ENCODE measurements at places on chromosomes 6 and 20.

DNA sequence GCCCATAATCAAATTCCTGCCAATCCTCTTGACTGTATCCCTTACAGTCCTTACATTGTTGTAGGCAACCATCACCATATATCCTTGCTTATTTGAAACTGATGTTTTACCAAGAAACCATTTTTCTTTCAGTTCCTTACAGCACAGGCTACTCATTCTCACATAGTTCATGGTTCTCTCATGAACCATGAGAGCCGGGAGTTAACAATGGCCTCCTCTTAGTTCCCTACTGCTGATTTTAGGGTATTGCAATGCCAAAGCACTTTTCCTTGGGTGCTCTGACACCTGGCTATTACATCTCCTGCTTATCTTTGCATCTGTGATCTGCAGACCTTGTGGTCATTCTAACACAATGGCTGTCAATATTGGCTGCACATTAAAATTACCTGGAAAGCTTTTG lies 133.4 kb downstream of the MYB start:
- no peak for DNase-seq

- DNase-seq, result no peak
Measured at GRCh38 chr20:33262658-33263065, 20.4 kb upstream of the BPIFB1 start.

DNA sequence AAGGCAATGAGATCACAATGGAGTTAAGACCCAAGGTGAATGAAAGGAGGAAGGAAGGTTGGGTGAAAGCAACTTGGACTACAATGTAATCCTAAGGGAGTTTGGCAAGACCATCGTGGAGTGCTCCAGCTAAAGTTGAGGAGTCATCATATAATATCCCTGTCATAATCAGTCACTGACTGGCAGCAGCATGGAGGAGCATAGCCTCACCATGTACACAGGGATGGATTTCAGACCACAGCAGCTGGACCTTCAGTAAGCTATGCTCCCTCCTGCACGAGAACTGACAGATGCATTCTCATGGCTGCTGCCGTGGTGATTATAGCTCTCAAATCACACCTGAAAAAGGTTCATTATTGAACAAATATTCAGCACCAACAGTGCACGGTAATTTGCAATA lies 43.0 kb downstream of the GOPC start:
- no peak for DNase-seq

DNA sequence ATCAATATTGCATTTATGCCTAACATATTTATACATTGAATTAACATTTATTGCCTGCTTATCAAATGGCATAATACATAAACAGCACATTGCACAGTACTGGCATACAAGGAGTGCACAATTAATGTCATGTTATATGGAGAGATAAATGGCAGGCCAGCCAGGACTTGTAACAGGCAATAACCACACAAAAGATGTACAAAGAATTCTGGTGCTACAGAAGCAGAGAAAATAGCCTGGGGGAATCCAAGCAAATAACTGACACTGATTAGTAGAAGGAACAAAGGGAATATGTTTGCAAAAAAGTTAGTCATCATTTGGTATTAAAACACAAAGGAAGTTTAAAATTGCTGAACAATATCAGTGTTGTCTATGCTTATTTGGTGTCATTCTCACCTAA lies 27.3 kb downstream of the COL21A1 start:
- DNase-seq, result no peak

DNA sequence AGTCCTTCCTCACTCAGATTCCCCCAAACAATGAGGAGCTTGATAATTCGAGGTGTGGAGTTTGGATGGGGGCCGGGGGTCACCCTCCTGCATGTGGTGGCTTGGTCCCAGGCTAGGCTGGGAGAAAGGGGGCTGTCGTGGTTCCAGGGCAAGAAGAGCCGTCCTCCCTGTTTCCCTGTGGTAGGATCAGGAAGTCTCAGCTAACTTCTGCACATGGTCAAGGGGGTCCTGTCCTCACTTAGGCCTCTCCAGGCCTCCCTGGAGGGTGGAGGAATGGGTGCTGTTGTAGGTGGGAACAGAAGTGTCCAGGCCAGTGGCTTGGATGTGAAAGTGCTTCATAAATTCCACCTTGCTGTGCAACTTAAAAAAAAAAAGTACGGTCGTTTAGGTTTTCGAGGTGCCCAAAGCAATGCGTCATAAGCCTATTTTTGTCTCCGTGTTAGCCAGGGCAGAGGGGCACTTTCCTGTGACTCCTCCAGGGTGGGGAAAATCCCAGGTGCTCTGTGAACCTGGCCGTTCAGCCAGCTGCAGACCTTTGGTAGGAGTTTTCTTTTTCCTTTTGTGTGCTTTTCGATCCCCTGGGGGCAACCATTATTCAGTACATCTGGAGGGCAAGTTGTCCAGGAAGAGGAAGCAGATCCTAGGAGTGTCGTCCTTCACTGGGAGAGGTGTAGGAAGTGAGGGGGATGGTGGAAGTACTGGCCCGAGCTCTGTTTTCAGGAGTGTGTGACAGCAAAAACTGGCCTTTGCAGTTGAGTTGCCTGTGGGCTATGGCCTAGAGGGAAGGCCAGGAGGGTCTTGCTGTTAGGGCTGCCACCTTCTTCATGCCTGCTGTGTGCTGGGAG lies 9.6 kb downstream of the IGF2R start:
- DNase-seq, result no peak

DNA sequence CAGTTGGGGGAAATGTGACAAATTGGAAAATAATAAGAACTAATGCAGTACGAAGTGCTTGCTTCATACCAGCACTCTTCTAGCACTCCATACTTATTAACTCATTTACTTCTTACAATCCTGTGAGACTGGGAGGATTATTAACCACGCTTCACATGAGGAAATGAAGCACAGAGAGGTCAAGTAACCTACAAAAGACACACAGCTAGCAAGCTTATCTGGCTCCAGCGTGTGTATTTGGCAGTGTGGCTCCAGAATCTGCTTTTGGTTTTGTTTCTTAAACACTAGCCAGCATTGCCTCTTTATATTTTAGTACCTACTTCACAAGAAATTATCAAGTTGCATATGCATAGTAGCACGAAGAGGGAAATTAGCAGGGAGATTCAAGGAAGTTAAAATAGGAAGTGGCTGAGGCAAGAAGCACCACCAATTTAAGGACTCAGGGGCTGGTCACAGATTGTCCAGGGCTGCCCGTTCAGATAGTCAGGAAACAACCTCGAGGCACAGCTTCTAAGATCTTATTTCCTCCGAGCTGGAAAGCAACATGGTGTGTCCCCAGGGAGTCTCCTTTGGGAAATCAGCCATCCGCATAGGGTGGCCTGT lies 302.7 kb upstream of the PRDM1 start:
- DNase-seq, result no peak

DNA sequence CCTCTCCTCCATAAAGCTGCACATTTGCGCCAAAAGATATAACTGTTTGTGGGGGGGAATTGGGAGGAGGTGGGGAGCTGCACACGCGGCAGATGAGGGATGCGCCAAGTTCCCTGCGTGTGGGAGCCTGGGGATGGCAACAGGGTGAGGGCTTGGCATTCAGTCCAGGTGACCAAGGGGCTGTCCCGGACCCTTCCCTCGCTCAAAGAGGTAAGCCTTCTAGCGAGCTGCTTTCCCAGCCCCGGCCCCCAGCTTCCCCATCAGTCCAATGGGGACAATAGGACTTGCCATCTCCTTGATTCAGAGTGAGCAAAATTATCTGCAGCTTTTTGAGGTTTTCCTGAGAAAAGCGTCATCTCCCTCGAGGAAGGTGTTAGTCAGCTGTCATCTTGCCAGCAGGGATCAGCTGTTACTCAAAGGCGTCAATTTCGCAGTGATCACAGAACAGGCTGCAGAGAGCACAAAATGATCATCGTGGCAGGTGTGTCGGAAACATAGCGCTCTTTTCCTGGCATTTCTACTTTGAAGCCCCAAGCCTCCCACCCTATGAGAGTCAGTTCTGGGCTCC lies 21.3 kb downstream of the ZNF831 start:
- DNase-seq, result no peak

DNA sequence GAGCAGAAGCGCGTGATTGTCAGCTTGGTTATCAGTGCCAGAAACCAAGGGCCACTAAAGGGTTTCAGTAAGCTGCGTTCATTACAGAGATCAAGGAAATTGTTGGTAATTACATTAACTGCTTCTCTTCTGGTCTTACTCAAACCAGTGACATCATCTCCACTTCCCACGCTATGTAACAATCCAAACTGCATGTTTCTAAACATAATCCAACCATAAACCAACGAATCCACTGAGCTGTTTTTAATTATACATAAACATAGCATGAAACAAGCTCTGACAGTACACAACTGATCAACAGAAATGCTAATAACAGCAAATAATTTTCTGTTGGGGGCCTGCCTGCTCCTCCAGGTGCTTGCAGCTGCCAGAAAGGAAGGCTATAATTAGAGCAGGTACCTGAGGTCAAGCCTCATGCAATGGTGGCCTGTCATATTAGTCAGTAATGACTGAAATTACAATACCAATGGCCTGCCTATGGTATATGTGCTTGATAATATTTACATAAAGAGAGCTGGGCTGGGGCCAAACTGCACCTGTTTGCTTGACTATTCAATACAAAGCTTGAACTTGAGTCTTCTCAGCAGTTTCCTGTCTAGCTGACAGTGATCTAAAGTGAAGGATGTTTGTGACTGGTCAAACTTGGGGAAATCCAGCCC lies 40.1 kb downstream of the ILRUN start:
- no peak for DNase-seq

DNA sequence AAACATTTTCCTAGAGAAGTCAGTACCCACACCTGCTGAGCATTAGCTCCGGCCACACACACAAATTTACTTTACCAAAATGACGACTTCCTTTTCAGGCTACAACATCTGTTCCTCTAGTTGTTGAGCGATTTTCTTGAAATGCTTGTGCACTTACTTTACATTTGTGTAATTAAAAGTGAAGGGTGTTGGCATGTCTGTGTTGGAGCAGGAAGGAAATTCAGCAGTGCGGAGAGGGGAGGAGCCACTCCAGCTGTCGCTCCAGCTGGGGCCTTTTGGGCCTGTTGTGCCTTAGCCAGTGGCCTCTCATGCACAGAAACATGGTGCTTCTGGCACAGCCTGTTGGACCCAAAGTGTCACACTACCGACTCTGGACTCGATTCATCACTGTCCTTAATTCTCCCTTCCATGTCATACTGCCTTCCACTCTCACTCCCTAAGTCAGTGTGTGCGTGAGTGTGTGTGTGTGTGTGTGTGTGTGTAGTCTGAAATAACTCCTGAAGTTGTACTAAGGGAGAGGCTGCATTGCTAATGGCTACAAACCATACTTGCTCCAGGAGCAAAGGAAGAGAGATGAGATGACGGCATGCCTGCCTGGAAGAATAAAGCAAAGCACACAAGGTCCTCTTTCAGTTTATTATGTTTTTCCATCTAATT lies 191.8 kb upstream of the ARG1 start:
- DNase-seq, result no peak

DNA sequence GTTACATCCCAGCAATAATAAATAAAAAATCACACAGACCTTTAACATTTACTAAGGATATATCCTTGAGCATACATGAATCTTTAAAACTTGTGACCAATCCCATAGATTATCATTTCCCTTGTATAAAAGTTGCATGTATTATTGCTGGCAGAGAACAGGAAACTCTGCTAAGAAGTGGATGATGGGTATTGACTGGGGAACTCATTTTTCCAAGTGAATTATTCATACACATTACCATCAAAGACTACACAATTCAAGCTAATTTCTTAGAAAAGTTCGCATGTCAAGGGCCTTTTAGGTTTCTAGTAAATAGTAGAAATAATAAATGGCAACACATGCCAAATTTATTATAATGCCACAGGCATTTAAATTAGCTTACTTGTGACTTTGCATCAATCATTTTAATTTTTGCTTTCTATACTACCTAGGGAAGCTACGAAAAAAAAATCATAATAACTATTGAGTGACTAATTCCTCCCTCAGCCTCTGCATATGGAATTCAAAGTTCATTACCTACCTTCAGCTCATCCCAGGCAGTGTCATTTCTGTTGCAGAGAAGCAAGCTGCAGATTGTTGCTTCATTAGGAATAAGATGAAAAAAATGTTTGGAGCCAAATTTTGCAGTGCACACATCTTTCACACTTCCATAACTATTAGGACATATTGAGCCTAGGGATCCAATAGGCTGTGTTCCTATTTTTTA lies 25.8 kb downstream of the MKKS start:
- DNase-seq, result no peak

- DNase-seq, result no peak
Measured at GRCh38 chr6:160027931-160028330, 59.0 kb downstream of the IGF2R start.

DNA sequence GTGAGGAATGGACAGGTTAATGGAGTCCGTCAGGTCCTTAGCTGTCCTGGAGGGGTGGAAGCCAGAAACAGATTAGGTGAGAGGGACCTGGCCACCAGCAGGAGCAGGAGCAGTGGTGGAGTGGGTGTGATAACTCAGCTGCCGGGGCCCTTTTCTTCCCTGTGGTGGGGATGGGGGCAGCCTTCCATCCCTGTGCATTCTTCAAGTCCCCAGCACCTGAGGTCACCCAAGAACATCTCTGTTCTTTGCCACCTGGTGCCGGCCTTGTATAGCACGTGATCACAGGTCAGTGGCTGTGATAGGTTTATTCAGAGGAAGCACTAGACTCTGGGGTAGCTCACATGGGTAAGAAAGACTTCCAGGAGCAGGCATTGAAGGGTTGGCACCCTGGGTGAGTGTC lies 16.6 kb downstream of the ERGIC3 start:
- DNase-seq, result no peak

- DNase-seq, result no peak
Measured at GRCh38 chr6:125354649-125355048, 52.9 kb upstream of the HDDC2 start.

- no peak for DNase-seq
Measured at GRCh38 chr6:129586815-129587214, 123.2 kb downstream of the ARHGAP18 start.

- DNase-seq, result no peak
Measured at GRCh38 chr20:21513181-21513663, 642 bp downstream of the NKX2-2 start.

- no peak for DNase-seq
Measured at GRCh38 chr20:21225215-21225947, 77.8 kb upstream of the XRN2 start.

DNA sequence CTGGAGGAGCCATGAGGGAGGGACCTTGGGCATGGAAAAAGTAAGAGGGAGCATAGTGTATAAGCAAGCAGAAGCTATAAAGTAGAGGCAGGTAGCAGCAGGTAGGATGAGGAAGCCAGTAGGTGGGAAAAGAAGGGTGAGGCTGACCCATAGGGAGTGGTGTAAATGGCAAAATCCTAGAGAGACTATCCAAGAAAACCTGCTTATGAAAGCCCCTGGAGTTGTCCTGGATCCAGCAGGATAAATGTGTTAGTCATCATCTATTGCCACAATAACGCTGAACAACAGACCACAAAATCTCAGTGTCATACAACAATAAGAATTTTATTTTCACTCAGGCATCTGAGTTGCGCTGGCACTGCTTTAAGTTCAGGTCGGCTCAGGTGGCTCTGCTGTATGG lies 30.2 kb downstream of the CHD6 start:
- DNase-seq, result no peak

Data from stimulated activated CD8-positive, alpha-beta memory T cell treated with anti-CD3 and anti-CD28 coated beads, Interleukin-7, amount 100 ng/mL, for 1 hour (primary cell).